HTR-8/SVneo (cell line): ENCODE measurements at places on chromosomes 16 and 17.
A peak's percentile ranks its signal among the peaks of the same experiment; 100 is the strongest.

- DNase-seq: no peak
These were observed 10.0 kb downstream of the CEP295NL start for GRCh38 chr17:78892936-78893379.

DNA sequence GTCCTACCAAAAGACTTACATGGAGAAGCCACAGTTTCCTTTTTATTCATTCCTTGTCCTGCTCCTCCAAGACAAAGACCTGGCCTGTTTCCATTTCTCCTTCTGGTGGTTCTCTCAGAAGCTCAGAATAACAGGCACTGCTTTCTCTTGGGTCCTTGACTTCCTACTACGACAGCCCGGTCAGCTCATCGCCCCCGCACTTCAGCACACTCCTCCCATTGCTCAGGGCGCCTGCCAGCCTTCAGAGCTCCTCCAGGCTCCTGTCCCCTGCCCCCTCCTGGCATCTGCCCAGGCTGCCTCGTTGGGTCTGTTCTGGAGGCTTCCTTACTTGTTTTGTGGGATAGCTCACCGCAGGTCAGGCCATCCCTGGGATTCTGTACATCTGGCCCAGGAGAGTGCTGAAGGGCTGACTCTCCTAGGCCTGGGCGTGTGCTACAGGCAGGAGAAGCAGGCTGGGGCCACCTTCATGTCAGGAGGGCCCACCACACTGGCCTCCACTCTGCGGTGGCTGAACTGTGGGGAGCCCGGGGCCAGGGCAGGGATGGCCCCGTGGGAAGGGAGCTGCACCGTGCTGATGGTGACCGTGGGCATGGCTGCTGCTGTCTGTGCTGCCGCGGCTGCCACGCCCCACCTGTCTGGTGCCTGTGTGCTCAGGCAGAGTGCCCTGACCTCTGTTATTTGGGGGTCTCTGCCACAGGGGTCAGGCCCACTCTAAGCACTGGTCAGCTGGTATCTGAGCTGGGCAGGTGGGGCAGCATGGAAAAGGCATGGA lies 17.7 kb downstream of the TCF25 start:
- no peak for DNase-seq

DNA sequence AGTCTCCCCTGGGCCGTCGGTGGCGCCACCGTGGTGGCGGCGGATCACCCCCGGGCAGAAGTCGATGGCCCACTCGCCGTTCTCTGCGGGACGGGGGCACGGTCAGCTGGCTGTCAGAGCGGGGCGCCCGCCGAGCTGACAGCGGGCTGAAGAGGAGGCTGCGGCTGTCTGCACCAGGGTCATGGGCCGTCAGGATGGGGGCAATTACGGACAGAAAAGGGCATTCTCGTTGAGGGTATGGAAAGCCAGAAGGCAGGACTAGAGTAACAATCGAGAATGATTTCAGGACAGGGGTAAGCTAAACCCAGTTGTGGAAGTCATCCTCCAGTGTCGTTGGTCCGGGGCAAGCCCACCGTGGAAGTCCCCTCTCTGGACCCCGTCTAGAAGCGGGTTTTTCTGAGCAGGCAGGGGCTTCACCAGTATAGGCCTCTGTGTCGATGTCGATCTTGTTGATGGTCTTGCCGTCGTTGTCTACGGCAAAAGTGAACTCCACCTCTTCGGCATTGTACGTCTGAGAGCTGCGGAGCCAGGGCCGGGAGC lies 1.7 kb downstream of the CHRNE start:
- DNase-seq: no peak

DNA sequence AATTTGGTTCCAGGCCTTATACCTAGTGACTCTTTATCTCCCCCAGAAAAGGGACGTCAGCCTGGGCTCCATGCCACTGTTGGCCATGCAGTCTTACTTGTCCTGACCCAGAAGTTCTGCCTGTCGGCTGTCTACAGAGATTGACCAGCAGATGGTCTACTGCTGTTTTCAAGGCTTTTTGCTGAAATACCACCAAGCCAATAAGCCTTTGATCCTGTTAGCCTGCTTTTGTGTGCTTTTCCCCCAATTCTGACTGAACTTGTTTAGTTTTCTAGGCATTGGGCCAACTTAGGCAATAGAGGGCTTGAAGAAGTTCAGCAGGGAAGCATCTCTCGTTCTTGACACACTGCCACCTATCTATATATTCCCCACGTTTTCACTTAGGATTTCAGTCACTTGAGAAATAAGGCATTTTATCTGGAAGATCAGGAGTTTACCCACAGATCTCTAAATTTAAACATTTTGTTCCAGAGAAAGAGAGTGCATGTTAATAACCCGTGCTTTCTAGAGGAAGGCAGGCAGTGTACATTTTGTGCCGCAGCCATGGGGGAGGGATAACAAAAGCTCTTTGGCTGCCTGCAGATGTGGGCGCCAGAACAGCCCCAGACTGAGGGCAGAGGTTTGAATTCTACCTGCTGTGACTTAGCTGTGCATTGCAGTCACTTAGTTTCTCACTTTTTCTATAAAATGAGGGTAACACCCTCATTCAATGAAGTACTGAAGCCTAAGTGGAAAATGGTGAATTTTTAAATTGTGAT lies 12.3 kb upstream of the CARMIL2 start:
- DNase-seq: no peak

DNA sequence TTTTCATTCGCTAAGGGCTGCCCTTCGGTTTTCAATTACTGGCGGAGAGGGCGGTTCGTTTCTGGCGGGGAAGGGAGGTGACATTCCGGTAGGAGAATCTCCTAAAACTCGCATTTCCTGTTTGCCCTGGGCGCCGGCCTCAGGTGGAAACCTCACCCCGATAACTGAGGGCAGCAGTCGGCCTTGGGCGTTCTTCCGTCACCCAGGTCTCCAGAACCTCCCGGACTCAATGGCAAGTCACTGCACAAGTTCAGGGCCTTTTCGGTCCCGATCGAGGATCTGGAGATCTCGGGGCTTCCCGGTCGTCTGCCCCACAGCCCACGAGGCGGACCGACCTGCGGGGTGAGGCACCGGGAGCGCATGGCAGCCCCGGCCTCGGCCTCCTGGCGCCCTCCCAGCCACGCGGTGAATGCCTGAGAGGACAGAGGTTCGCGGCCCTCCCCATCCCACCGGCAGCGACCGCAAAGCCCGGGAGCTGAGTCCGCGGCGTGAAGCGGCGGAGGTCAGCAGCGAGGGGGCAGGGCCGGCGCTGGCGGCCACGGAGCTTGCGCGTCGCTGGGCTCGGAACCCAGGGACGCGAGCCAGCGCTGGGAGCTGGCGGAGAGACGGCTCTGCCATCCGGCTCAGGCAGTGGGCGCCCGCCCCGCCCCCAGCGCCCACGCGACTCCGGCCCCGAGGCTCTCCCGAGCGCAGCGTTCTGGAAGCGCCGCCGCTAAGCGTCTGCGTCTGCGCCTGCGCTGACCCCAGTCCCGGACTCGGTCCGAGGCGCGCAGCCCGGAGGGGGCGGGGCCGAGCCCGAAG lies 58.4 kb downstream of the SRL start:
- DNase-seq: peak; percentile 99

GRCh38 chr17:773467-774312 lies 8.4 kb downstream of the GLOD4 start:
- no peak for DNase-seq

- no peak for DNase-seq
These were observed 194.7 kb downstream of the SPECC1 start for GRCh38 chr17:20203761-20204263.
